ENCODE measurements at places on chromosomes 2 and 18. TPM values are rescaled to one million over a fixed set of nuclear protein-coding genes. Genes with fewer than 3 reads are reported as not detected.
A peak's percentile ranks its signal among the peaks of the same experiment; 100 is the strongest.

The AFF3 gene
- 12.8 TPM for total RNA-seq

The CHRNG gene
- total RNA-seq = not detected

The DTNB gene
- total RNA-seq = 31.3 TPM

The ALPI gene
- total RNA-seq = not detected

The SCYGR4 gene
- not detected for total RNA-seq

GRCh38 chr2:42922790-42923579 lies 130.6 kb upstream of the HAAO start:
- H3K27ac ChIP-seq = no peak overlapping the region
- no peaks in the 10 kb centered on the region for H3K36me3 ChIP-seq
- no peaks in the 10 kb centered on the region for H3K27me3 ChIP-seq
- no peak overlapping the region for H3K4me3 ChIP-seq
- H3K4me1 ChIP-seq = peaks cover 30% of the 10 kb centered on the region

DNA sequence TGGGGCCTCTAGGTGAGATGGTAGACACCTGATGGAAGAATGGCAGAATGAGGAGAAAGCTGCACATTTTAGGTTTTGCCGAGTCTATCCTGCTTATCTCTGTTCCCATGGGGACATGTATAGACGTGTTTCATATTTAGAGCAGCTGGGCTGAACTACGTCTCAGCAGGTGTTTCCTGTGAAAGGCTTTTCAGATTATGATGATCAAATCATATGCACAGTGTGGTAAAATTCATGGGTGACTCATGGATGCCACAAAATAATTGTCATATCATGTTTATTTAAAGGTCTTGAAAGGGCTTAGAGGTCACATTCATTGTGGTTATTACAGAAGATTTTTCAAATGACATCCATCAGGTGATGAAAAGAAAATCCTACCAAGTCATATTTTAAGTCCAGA lies 90.5 kb downstream of the ICOS start:
- no peak for DNase-seq
- H3K4me3 ChIP-seq = no peak overlapping the region
- H3K27ac ChIP-seq = no peak overlapping the region
- no peaks in the 10 kb centered on the region for H3K27me3 ChIP-seq

DNA sequence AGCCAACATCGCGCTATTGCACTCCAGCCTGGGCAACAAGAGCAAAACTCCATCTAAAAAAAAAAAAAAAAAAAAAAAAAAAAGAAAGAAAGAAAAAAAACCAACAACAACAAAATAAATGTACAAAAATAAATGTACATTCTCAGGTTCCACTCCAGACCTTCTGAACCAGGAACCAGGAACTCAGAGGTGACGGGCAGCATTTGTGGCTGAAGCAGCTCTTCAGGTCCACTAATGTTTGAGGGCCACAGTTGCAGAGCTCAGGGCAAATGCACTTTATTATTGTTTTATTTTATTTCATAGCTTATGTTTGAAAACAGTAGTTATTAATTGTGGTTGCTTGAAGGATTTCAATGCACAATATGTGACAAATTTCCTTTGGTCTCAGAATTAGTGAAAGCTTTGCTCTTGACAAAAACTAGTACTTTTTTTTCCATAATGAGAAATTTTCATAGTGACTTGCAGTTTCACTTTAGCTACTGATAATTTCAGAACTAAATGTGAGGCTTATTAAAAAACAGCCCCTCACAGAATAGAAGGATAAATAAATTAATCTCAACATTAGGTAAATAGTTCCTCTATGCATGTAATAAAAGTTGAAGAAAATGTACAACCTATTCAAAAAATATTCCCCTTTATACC lies 378.4 kb upstream of the SPHKAP start:
- DNase-seq = no peak
- H3K36me3 ChIP-seq = no peaks in the 10 kb centered on the region
- no peak overlapping the region for H3K4me3 ChIP-seq
- H3K27me3 ChIP-seq = no peaks in the 10 kb centered on the region
- no peak overlapping the region for H3K27ac ChIP-seq
- peaks cover 3% of the 10 kb centered on the region for H3K4me1 ChIP-seq

DNA sequence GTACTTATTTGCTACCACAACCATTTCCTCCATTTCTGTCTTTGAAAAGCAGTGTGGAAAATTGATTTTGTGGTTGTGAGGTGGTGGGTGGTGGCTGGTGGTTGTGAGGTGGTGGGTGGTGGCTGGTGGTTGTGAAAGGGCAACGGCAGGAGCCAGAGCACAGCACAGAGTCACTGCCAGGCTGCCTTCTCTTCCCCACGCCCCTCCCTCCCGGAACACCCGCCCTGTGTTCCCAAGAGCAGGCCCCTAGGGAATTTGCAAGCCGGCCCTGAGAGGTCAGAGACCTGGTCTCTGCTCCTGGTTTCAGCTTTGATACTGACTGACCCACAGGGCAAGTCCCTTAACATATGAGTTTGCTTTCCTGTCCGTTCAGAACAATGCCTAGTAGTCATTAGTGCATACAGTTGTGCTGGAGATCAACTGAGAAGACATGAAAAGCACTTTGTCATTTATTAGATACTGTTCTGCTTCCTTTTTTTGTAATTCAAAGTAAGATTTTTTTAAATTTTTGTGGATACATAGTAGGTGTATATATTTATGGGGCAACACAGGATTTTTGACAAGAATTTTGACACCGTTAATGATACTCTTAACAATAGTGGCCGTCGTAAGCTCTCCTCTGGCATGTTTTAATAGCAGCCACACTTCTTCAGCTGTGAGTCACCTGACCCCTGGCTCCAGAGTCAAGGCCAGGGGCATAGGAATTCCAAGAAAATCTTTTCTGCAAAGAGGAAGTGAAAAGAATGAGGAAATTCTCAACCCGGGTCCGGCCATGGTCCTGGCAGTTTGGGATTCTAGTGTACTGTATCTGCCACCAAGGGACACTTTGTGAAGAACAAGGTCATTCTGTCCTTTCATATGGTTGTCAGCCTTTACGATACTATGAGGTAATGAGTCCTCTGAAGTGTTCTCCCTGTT lies 53.2 kb downstream of the ITGA6 start:
- DNase-seq = peak; percentile 51
- peak overlapping the region; percentile 76 for H3K27ac ChIP-seq

- H3K4me3 ChIP-seq = no peak overlapping the region
- no peaks in the 10 kb centered on the region for H3K27me3 ChIP-seq
- DNase-seq = no peak
Measured at GRCh38 chr2:203052539-203052938, 37.9 kb downstream of the NBEAL1 start.

GRCh38 chr2:109247812-109248211 lies 118.8 kb downstream of the SH3RF3 start:
- H3K36me3 ChIP-seq = no peaks in the 10 kb centered on the region
- H3K4me3 ChIP-seq = no peak overlapping the region
- H3K27ac ChIP-seq = no peak overlapping the region
- H3K27me3 ChIP-seq = no peaks in the 10 kb centered on the region
- peaks cover 8% of the 10 kb centered on the region for H3K4me1 ChIP-seq
- DNase-seq = no peak

DNA sequence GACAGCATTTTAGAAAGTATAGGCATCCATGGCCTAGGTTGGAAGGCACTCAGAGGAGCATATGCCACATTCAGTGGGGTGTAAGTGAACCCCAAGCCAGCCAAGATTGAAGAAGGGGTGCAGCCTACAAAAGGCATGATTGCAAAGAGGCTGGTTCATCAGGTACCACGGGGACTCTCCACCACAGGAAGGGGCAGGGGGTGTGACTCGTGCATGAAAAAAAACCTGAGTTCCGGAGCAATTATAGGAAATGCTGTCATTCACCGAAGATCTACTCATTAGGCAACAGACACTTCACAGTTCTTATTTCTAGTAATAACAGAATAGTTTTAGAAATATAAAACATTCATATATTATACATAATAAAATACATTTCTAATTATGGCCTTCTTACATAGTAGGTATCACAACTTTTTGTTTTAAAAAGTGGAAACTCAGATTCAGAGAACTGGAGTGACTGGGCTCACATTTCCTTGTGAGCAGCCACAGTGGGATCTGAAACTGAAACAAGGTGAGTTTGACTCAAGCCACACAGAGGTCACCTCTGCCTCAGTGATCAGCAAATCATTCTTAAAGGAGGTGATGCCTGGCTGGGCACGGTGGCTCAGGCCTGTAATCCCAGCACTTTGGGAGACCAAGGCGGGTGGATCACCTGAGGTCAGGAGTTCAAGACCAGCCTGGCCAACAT lies 188.4 kb upstream of the GYPC start:
- no peaks in the 10 kb centered on the region for H3K36me3 ChIP-seq
- no peak for DNase-seq
- H3K27me3 ChIP-seq = peaks cover 4% of the 10 kb centered on the region
- no peaks in the 10 kb centered on the region for H3K4me1 ChIP-seq
- H3K27ac ChIP-seq = no peak overlapping the region

DNA sequence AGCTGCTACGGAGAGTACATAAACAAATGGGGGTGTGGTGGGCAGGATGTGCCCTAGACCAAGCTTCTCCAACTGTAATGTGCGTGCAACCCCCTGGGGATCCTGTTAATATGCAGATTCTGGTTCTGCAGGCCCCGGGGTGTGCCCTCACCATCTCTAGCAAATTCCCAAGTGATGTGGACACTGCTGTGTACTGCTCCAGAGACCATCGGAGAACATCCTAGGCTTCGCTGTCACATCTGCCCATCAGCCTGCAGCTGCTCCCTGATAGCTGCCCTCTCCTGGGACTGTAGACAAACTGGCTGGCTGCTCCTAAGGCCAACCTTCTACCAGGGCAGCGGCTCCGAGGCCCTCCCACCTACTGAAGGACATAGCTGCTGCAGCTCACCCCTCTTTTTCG lies 3.2 kb downstream of the HS1BP3 start:
- H3K27me3 ChIP-seq = no peaks in the 10 kb centered on the region
- no peaks in the 10 kb centered on the region for H3K36me3 ChIP-seq
- no peak overlapping the region for H3K4me3 ChIP-seq
- no peaks in the 10 kb centered on the region for H3K4me1 ChIP-seq
- DNase-seq = no peak

DNA sequence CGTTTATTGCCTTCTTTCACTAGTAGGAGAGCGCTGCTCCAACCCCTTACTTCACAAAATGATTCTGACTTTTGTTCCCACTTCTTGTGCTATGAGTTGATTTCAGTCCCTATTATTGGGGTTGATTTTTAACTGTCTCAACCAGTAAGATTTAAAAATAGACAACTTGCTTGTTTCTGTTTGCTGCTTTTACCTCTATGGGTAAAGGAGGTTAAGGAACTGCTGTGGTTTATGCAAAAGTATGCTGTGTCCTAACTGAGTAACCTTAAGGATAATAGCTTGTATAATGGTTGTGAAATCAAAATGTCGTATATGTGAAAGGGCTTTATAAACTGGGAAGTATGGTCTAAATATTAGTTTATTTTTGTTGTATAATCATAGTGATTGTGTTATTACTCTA lies 22.6 kb downstream of the ALMS1 start:
- no peaks in the 10 kb centered on the region for H3K4me1 ChIP-seq
- no peak overlapping the region for H3K27ac ChIP-seq
- H3K36me3 ChIP-seq = peaks cover 2% of the 10 kb centered on the region
- no peak overlapping the region for H3K4me3 ChIP-seq
- DNase-seq = no peak

- H3K27me3 ChIP-seq = no peaks in the 10 kb centered on the region
- no peak for DNase-seq
- no peak overlapping the region for H3K4me3 ChIP-seq
- no peaks in the 10 kb centered on the region for H3K4me1 ChIP-seq
- no peaks in the 10 kb centered on the region for H3K36me3 ChIP-seq
- no peak overlapping the region for H3K27ac ChIP-seq
Measured at GRCh38 chr2:148794558-148794957, 80.5 kb upstream of the KIF5C start.

DNA sequence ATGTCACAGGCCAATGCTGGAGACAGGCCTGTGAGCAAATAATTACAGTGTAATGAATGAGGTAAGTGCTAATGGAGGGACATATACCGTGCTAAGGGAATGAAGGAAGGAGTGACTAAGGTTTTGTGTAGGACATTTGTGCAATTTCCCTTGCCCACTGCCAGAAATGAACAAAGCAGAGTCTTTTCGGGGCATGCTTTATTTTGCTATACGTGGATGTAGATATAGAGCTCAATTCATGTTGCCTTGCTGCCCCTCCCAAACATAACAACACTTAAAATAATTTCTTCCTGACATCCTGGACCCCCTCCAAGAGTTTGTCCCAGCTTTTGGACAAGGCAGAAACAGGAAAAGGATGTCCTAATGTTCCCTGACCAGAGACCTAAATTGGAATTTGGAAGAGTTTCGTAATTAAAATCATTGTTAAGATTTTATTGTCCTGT lies 23.7 kb upstream of the CD28 start:
- no peaks in the 10 kb centered on the region for H3K27me3 ChIP-seq
- H3K4me3 ChIP-seq = no peak overlapping the region
- H3K27ac ChIP-seq = no peak overlapping the region

DNA sequence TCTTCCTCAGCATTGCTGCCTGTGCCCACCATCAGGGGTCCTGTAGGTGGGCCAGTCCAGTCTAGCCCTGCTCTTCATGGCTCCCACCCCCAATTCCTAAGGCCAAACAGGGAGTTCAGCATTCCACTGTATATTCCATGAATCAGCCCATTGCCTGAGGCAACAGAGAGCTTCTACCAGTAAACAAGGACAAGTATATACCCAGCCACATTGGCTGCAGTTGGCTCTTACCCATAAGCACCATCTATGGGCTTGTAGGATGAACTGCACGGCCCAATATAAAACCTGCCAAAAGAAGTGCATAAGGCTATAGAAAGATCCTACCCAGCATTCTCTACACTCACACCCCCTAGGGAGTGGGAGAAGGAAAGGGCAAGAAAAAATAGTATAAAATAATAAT lies 95.1 kb upstream of the SALL3 start:
- no peaks in the 10 kb centered on the region for H3K36me3 ChIP-seq
- no peak overlapping the region for H3K4me3 ChIP-seq
- no peaks in the 10 kb centered on the region for H3K4me1 ChIP-seq
- no peak for DNase-seq
- H3K27me3 ChIP-seq = no peaks in the 10 kb centered on the region

DNA sequence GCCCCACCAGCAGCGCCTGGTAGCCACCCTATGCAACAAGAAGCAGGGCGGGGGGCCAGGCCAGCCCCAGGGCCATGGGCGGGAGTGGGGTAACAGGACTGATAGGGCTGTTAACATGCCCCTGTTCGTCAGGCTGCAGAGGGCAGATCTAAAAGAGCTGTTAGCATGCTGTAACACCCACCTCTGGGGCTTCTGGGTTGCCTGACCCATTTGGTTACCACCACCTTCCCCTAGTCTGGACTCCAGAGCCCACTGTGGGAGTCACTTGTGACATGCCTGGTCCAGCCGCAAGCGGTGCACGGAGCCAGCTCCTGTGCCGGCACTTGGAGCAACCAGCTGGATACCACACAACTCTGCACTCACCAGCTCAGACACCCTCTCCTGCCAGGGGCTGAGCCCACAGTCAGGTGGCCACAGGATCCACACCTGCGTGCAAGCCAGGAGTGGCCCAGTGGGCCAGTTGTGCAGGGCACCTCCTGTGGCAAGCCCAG lies 2.1 kb downstream of the METTL8 start:
- no peak overlapping the region for H3K27ac ChIP-seq
- H3K27me3 ChIP-seq = no peaks in the 10 kb centered on the region
- DNase-seq = no peak

GRCh38 chr2:127175041-127175721 lies 44.9 kb downstream of the CYP27C1 start:
- H3K4me3 ChIP-seq = no peak overlapping the region
- no peaks in the 10 kb centered on the region for H3K4me1 ChIP-seq
- H3K27ac ChIP-seq = no peak overlapping the region
- DNase-seq = peak; percentile 57

Data from cardiac muscle cell (in vitro differentiated cells and primary cell).